ENCODE measurements at places on chromosomes 5 and 9.

GRCh38 chr5:56671571-56671970 is 143.8 kb upstream of the MAP3K1 start:
- no peak for DNase-seq

DNA sequence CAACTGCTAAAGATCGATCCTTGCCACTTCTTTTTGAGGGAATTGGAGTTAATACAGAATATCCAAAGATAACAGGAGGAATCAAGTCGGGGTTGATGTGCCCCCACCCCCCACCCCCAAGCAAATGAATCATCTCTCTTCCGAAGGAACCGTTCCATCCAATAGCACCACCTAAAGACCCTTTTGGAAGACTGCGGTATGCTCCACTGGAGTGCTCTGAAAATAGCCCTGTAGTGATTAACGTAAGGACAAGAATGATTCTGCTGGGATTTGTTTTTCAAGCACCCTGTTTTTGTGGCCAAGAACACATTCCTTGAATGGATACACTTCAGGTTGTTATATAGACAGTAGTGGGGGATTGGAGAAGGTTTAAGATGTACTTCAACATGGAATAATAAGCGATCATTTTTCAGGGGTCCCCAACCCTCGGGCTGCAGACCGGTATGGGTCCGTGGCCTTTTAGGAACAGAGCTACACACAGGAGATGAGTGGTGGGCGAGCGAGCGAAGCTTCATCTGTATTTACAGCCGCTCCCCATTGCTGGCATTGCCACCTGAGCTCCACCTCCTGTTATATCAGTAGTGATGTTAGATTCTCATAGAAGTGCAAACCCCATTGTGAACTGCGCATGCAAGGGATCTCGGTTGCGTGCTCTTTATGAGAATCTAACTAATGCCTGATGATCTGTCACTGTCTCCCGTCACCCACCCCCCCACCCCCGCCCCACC is 44.5 kb upstream of the TMEM252 start:
- DNase-seq = no peak

- DNase-seq = no peak
Measured at GRCh38 chr9:88789785-88790184, 201.5 kb upstream of the S1PR3 start.

- no peak for DNase-seq
Measured at GRCh38 chr9:99340281-99340680, 118.2 kb downstream of the SEC61B start.

GRCh38 chr5:42927730-42928129 is 112.4 kb downstream of the ANXA2R start:
- no peak for DNase-seq

- DNase-seq = no peak
Measured at GRCh38 chr5:146719179-146719578, 159.4 kb downstream of the PPP2R2B start.

DNA sequence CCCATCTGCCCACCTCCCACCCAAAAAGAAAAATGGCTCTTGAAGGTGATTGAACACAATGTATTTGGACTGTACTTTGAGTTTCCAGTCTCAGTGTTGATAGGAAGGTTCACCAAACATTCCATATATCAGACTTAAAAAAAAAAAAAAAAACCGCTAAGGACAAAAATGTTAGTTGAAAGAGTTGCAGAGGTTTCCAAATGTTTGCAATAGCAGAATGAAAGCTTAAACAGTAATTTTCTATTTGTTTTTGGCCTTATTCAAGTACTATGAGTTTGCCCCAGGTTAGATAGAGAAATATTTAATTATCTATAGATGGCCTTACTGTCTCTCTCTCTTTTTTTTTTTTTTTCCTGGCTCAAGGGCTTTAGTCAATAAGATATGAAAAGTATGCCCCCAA is 6.1 kb downstream of the LRRTM2 start:
- DNase-seq = no peak

- no peak for DNase-seq
Measured at GRCh38 chr5:96893342-96893741, 17.0 kb downstream of the ERAP2 start.

DNA sequence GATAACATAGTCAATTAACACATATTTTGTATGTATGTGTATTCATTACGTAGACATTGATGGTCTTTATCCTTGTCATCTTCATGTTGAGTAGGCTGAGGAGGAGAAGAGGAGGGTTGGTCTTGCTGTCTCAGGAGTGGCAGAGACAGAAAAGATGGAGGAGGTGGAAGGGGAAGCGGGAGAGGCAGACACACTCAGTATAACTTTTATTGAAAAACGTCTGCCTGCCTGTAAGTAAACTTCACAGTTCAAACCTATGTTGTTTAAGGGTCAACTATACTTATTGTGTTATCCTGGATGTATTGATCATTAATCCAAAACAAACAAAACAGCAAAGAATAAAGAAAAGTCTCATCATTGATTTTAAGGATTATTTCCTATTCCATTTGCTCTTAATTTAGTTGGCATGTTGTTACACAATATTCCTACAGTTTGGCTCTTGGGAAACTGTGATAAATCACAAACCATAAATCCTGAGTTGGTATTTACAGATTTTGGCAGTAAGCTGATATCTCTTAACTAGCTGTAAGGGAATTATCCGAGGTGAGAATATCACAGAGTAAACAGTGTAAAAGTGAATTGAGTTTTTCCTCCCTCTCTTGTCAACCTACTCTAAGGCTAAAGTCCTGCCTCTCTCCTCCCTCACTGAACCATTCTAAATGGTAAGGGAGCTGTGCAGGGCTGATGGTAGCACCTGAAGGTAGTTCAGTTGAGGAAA is 487.2 kb downstream of the SPATA31D1 start:
- DNase-seq = no peak

DNA sequence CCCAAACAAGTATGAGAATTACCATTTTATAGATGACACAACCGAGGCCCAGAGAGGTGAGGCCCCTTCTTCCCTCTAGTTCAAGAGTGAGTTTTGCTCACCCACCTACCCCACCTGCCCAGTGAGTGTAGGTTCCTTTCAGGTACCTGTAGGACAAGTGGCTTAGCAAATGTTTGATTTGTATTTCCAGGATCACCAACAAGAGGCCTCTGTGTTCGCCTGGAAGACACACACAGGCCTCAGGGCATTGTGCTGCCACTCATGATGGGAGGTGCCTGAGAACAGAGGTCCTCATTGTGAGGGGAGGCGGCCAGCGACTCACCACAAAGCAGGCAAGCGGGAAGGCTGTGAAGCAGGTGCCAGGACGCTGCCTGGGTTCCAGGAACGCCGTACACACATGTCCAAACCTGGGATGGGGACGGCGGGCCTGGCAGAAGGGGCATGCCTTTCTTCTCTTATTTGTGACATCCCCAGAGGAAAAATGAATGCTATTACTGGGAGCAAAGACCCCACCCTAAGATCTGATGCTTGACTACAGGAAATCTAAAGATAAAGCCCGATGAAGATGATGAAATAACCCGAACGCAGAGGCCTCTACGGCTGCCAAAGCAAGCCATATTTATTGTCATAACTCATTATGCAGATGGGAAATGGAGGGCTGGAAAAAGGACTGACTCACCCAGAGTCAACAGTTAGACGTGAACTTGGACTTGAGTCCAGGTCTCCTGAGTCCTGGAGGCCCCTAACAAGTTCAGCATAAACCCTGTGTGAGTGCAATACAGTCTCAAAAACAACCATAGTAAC is 60.2 kb upstream of the SLC25A51 start:
- no peak for DNase-seq

- no peak for DNase-seq
Measured at GRCh38 chr5:170361116-170361515, 28.1 kb downstream of the KCNMB1 start.

DNA sequence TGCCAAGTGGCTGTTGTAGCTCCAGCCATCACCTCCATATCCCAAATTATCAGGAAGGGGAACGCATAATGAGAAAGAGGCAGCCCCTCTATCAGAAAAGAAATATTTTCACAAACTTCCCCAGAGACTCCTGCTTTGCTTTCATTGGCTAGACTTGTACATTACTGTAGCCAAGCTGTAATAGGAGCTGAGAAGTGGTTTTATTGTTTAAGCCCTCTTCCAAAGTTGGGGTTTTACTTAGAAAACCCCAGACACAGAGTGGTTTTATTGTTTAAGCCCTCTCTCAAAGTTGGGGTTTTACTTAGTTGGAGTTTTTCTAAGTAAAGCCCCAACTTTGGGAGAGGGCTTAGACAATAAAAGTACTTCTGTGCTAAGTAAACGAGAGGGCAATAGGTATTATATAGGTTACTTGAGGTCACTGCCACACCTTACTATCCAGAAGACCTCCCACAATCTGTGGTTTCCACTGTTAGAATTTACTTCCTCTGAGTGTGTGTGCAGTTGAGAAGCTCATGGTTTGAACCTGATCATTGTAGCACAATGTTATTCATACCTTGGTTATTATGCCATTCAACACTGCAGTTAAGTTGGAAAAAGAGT is 215.7 kb upstream of the OTULINL start:
- DNase-seq = no peak

DNA sequence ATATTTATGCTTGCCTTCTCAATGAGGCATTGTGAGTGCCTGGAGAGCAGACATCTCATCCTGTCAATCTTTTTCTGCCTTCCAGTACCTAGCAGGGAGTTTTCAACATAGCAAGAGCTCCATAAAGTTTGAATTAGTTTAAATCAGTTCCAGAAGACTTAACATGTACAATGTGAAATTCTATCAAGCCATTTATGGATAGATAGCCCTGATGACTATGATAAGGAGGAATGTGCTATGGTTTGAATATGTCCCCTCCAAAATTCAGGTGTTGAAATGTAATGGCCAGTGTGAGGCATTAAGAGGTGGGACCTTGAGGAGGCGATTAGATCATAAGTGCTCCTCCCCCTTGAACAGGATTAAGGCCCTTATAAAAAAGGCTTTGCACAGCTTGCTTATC is 306.9 kb upstream of the SMARCA2 start:
- DNase-seq = no peak

DNA sequence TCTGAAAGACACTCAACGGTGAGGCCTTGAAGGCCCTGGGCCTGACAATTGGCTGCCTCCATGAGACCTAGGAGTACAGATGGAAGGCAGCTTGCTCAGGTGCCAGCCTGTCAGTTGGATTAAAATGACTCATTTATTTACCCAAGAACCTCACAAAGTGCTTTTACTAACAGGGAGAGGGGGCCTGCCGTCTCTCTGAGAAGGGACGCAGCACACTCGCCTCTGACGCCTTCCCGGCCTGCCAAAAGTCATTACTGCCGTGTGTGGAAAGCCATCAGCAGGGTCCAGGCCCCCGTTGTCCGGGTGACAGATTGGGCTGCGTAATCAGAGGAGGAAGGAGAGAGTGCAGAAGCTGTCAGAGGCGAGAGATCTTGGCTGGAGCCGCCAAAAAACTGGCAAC is 32.4 kb downstream of the DDX31 start:
- DNase-seq = no peak
